ENCODE measurements at places on chromosomes 1 and 21. TPM values are rescaled to one million over a fixed set of nuclear protein-coding genes. Genes with fewer than 3 reads are reported as not detected.

- DNase-seq = no peak
Observed at GRCh38 chr1:245245021-245245667, 90.4 kb downstream of the KIF26B start.

DNA sequence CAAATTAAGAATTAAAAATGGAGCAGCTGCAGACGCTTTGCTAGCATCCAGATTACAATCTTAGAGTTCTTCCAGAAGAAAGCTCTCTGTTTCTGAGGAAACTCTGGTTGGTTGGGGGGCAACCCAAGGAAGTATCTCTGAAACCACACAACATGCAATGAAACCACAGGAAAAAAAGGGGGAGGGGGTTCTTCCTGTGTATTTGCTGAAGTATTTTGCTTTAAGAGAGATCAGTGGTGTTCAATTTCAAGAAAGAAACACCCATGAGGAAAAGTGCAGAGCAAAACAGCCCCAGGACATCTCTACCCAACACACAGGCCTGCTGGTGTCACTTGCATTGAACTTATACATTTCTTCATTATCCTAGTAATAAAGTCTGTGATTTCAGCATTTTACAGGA lies 19.7 kb upstream of the TIAM1 start:
- no peak for DNase-seq

- no peak for DNase-seq
Observed at GRCh38 chr1:239155466-239156091, 230.8 kb upstream of the CHRM3 start.

DNA sequence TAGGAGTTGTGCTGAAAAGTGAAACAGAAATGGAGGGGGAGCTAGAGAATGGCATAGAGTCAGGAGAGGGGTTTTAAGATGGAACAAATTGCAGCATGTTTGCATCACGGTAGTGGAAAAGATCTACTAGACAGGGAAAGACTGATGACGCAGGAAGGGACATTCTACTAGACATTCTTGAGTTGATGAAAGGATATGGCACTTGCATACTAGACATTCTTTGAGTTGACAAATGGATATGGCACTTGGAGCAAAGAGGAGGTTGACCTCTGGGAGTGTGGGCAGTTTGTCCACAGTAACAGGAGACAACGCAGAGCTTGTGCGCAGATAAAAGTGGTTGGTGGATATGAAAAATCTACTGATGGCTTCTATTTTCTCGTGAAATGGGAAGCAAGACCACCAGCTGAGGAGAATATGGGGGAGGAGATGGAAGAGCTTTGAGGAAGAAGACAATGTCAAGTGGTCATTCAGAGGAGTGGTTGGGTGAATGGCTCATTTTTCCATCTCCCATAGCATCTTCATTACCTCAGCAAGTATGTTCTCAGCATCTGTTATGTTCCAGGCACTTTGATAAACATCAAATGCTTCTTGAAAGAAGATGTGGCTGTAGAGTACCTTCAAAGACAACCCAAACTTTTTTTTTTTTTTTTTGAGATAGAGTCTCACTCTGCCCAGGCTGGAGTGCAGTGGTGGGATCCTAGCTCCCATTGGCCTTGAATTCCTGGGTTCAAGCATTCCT lies 2.4 kb upstream of the CTPS1 start:
- DNase-seq = no peak

DNA sequence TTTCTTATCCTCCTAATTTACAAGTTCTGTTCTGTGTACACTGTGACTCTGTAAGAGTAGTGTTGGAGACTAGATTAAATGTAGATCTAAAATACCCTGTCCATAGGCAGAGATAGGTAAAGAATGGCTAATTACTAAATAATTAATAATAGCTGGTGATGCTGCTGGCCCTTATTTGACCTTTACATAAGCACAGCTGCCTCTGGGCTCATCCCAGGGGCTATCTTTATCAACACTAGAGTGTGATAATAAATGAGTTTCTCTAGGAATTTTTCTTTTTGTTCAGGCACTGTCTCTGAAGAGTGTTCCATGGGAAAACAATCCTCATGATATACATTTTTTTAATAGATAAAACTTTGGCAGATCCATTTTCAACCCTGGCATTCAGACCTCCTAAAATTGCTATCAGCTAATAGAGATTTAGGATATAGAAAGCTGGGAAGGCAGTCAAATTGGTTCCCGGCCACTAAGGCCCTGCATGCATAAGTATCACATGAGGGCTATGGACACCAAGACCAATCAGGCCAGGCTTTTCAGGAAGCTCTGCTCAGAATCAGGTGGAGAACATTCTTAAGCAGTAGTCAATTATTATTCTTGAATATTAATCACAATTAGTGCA lies 107.2 kb downstream of the ROR1 start:
- no peak for DNase-seq

DNA sequence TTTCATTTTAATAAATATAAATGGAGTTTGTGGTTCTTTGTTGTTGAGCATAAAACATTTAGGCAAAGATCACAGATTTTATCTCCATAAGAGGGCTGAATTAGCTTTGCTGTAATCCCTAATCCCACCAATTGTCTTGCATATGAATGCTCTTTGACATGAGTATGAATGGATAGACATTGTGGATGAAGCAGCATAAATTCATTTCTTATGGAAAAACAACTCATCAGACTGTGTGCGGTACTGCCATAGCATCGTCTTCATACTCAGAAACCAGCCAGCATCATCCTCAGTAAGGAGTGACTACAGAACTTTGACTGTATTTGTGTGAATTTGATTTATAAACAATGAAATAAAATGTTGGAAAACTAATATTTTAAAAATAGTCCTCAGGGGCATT lies 19.6 kb downstream of the SON start:
- DNase-seq = no peak

DNA sequence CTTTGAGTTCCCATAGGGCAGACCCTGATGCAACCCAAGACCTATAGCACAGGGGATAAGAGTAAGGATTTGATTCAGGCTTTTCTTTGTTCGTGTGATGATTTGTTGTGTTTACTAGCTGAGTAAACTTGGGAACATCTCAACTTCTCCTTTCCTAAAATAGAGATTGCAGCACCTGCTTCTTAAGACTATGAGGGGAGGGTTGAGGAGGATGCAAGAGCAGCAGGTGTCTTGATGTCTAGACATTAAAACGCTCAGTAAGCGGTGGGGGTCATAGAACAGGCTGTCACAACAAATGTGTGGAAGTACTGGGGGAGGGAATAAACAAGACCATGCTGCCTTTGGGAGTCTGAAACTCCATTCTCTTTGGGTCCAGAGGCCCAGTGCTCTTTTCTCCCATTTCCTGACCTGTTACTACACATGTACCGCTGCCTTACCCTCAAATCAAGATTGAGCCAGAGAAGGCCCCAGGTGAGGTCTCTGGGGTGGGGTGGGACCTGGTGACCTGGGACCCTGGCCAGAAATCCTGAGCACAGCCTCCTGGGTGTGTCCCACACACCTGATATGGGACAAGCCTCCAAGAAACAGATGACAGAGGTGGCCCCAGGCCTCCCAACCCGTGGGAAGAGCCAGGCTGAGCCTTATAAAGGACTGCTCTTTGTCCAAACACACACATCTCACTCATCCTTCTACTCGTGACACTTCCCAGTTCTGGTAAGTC lies at the start of gene S100A7A:
Gene S100A7A, plus strand, starts transcription at position 671 of the 721 bp plus-strand sequence. CDS start 1,563 bp downstream, outside the sequence.
- no peak for DNase-seq

GRCh38 chr1:198638441-198638840 lies 399 bp upstream of the PTPRC start:
- no peak for DNase-seq

DNA sequence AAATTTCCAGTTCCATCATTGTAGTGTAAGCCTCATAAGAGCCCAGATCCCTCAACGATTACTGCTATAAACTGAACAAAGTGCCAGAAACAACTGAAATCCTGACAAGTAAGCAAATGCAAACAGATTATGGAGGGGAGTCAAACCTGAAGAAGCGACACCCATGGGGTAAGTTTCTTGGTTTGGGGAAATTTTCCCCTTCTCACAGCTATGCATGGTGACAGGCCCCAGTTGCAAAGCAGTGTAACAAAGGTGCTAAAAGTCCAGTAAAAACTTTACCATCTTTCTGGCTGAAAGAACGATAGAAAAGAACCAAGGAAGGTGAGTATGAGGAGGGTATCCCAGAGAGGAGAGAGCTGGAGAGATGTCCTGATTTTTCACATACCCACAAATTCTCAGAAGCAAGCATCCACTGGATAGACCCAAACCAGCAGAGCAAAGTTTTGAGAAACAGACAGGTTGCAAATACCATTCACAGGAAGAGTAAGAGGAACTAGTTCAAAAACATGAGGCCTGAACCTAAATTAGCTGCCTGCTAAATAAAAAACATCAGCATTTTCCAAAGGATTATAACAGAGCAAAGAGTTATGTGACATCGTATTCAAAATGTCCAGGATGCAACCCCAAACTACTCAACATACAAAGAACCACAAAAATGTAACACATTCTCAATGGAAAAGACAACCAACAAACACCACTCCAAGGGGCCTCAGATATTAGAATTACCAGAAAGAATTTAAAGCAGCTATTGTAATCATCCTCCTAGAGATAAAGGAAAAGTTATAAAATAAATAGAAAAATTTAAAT lies 14.5 kb downstream of the SCYL3 start:
- no peak for DNase-seq

DNA sequence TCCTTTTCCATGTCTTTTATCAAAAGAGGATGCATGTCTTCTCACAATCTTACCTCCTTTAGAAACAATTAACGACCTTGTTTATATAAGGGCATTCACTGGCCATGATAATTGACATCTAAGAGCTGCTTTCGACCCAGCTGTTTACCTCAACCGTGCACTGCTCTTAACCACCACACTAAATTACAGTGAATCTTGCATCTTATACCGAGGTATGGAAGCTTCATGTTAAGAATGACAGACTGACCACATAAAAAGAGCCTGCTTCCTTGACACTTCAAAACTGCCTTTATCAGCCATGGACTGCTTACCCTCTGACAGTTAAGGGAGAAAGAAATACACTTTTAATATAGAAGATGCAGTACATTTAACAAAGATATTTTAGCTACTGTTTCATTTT lies 301.7 kb upstream of the LYPLAL1 start:
- DNase-seq = no peak

GRCh38 chr21:43211072-43211759 lies 42.4 kb downstream of the CRYAA start:
- peak; percentile 32 for DNase-seq

- DNase-seq = no peak
Observed at GRCh38 chr1:174965362-174966007, 34.3 kb upstream of the CACYBP start.

Gene ADAMTS1
- 143 TPM for polyA plus RNA-seq

Gene HAO2
- polyA plus RNA-seq = 0.33 TPM

Gene UBE2U
- 0.13 TPM for polyA plus RNA-seq

Gene SPRR1A
- polyA plus RNA-seq = not detected

Gene KCNC4
- 10.1 TPM for polyA plus RNA-seq

Gene CCDC30
- polyA plus RNA-seq = 12.0 TPM

Gene GBP5
- polyA plus RNA-seq = 1.0 TPM

Gene TMEM240
- 5.9 TPM for polyA plus RNA-seq
